Psoas muscle (tissue), 8 donors: ENCODE measurements at places on chromosomes 11 and 22. TPM values are rescaled to one million over a fixed set of nuclear protein-coding genes. Genes with fewer than 3 reads are reported as not detected.

The KRTAP5-7 gene
- not detected for total RNA-seq

The PIK3IP1 gene
- 11.6 TPM for total RNA-seq

The TRPM5 gene
- total RNA-seq = not detected

The TH gene
- not detected for total RNA-seq

The ARL14EP gene
- 23.4 TPM for total RNA-seq

GRCh38 chr11:61134801-61135257 is 26.4 kb downstream of the VPS37C start:
- DNase-seq = peak; percentile 86

- no peak for DNase-seq
These were observed 6.1 kb downstream of the FJX1 start for GRCh38 chr11:35624316-35624715.

DNA sequence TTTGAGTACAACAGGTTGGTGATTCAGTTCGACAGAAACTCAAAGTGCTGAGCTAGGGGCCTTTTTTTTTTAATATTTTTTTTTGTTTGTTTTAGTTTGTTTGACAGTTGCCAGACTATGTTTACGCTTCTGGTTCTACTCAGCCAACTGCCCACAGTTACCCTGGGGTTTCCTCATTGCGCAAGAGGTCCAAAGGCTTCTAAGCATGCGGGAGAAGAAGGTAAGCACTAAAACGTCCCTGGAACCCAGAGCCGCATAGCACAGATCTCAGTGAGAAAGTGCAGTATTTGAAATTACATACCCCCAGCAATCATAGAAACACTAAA is 649 bp downstream of the PRRG4 start:
- no peak for DNase-seq

DNA sequence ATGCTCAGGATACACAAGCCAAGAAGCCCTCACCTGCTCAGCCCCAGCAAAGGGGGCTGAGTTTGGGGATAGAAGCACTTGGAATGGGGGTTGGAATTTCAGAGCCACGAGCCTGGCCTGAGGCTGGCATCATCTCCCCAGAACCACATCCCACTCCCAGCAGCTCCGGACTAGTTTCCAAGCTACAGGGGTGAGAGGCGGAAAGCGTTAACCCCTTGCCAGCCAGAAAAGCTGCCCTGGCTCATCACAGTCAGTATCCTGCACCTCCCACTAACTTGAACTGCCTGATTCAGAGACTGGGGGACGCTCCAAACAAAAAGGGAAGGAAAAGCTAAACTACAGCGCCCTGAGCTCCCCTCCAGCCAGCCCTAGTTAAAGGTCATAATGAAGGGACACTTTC is 19.0 kb upstream of the CHST1 start:
- no peak for DNase-seq

GRCh38 chr11:62449451-62449851 is 30.6 kb downstream of the SCGB1A1 start:
- DNase-seq = no peak

DNA sequence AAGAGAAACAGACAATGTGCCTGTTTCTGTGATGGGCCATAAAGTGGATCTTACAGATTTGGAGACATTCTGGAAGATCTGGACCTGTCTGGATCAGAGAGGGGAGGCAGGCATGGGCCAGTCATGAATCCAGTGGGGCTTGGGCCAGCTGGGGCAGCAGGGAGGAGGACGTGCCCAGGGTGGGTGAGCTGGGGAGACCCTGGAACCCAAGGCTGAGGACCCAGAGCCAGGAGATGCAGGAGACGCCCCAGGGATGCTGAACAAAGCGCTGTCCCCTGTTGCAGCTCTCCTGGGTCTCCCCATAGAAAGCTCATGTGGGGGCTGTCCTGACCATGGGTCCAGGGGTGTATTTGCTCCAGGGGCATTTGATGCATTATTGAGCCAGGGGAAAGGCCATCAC is 1.5 kb upstream of the APOBEC3A start:
- no peak for DNase-seq

- DNase-seq = peak; percentile 28
These were observed 24.3 kb downstream of the KIAA0930 start for GRCh38 chr22:45216133-45217003.

- no peak for DNase-seq
These were observed 1.9 kb downstream of the PATL1 start for GRCh38 chr11:59666969-59667368.

- DNase-seq = peak; percentile 44
These were observed 3.8 kb downstream of the ARVCF start for GRCh38 chr22:20012741-20013331.

DNA sequence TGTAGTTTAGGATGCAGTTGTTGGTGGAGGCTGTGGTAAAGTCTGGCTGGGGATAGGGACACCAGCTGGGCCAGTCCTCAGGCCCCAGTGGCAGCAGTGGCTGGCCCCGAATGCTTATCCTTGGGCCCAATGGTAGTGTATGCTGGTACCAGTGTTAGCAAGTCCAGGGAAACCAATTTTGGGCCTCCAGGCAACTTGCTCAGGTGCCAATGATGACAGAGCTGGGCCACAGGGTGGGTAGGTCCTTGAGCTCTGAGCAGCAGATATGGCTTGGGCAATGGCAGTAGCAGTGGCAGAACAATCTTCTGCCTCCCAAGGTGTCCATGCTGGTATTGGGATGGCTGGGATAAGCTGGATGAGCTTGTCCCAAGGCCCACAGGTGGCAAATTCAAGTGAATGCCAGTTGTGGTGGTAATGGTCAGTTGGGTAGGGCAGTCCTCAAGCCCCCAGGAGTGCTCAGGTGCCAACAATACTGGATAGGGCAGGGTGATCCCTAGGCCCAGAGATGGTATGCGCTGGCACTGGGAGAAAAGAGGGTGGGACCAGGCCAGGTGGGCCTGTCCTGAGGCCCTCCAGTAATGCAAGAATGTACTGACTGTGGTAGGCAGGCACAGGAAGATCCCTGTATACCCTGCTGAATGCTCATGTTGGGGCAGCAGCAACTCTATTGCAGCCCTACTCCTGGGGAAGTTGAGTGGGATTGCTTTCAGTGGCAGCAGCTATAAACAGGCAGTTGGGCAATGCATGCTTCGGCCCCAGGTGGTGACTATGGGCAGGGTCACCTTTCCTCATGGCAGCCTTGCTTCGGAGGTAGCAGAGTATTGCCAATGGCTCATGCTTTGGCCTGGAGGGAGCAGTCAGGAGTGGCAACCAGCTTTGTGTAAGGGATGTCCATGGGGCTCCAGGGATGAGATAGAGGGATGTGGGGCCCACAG is 54.7 kb downstream of the KCNQ1OT1 start:
- no peak for DNase-seq

DNA sequence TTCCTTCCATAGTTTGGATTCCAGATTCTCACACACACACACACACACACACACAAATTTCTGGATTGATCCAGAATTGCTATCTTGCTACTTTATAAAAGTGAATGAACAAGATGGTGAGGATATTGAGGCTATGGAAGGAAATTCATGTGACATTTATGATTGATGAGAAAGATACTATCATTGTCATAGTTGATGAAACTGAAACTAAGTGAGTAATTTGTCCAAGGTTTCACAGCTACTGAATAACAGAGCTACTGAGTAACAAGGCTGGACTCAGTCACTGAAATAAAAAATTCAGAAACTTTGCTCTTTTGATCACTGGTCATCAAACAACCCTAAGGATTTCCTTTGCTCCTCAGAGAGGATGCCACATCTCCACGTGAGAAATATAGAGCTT is 16.2 kb downstream of the OR5D16 start:
- no peak for DNase-seq

DNA sequence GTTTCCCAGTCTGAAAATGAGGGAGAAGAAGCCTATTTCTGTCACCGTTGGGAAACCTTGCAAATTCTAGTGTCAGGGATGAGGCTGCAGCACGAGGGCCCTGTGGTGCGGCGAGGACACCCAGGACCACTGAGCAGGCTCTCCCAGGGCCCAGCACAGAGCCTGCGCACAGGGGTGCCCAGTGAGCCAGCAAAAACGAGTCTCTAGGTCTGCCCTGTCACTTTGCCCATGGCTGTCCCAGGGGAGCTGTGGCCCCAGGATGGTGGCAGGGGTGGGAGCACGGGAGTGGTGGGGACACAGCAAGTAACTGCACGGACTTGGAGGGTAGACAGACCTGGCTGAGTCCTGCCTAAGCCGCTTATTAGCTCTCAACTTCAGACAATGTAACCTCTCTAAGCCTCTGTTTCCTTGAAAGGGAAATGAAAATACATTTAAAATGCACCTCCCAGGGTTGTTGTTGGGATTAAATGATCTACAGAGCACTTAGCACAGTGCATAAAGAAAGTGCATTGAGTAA is 44.2 kb downstream of the DSCAML1 start:
- DNase-seq = no peak
